Lung microvascular endothelial cell (primary cell): ENCODE measurements at places on chromosomes 3 and 15.

- peak; percentile 55 for DNase-seq
Measured at GRCh38 chr3:192772240-192772894, 45.0 kb upstream of the FGF12 start.

- no peak for DNase-seq
Measured at GRCh38 chr15:67834581-67835296, 5.1 kb downstream of the RNU6-1 start.

- no peak for DNase-seq
Measured at GRCh38 chr3:10253731-10254130, 5.5 kb downstream of the TATDN2 start.

GRCh38 chr15:85646538-85647091 lies 148.1 kb downstream of the KLHL25 start:
- DNase-seq, result no peak
